Immature natural killer cell (primary cell): ENCODE measurements at places on chromosomes 7 and 10.

- H3K4me1 ChIP-seq: no peaks in the 10 kb centered on the region
- H3K27ac ChIP-seq: no peak overlapping the region
- H3K4me3 ChIP-seq: no peak overlapping the region
- H3K27me3 ChIP-seq: no peaks in the 10 kb centered on the region
- no peak for DNase-seq
Observed at GRCh38 chr7:110637252-110637651, 453.7 kb upstream of the LRRN3 start.

- peaks cover 4% of the 10 kb centered on the region for H3K36me3 ChIP-seq
- peaks cover 15% of the 10 kb centered on the region for H3K27me3 ChIP-seq
- no peak overlapping the region for H3K27ac ChIP-seq
- peaks cover 20% of the 10 kb centered on the region for H3K4me1 ChIP-seq
- DNase-seq: no peak
Observed at GRCh38 chr10:30047924-30048531, 11.4 kb downstream of the JCAD start.

DNA sequence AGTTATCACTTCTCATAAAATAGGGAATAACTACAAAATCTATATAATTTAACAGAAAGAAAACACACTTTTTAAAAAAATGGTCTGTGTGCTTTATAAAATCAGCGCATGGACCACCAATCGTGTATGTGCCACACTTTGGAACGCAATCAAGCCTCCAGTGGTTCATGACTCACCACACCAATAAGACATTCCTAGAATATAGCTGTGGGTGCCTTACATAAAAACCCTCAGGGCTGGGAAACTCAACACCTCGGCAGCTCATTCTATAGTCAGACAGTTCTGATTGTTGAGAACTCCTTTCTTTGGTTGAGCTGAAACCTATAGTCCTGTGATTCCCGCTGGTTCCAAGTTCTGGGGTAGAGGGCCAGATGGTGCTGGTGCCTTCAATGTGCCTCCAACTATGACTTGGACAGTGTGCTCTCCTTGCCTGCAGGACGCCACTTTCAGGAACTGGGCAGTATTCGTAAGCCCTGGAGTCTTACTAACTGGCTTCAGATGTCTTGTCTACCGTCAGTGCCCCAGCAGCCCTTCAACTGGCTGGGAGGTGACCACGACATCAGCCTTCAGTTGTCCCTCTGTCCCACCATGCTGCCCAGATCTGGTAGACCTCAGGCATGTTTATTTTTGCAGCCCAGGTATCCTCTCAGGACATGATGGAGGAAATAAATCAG lies 135.7 kb upstream of the GDF10 start:
- no peak overlapping the region for H3K27ac ChIP-seq
- no peak overlapping the region for H3K4me3 ChIP-seq
- H3K4me1 ChIP-seq: peaks cover 10% of the 10 kb centered on the region
- no peak for DNase-seq
- H3K27me3 ChIP-seq: peaks cover 10% of the 10 kb centered on the region

DNA sequence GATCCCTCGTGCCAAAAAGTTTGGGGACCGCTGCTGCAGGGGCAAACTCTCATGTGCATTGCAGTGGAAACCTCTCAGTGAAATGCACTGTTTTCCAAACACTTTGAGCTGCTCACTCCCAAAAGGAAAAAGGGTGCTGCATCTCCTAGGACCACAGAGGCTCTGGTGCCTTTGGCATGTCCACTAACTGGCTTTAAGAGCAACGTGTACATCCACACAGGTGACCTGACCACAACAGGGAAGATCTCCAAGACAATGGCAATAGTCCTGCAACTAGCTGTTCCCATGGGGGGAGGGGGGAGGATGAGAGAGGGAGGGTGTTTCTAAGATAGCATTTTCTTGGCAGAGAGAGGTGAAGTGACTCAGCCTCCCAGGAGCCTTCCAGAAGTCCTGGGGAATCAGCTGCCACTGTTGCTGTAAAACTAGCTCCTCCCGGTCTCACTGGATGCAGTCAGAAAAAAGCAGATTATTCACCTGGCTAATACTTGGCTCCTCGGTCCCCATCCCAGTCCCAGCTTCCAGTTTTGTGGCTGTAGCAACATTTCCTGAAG lies 181.7 kb downstream of the HECW1 start:
- H3K36me3 ChIP-seq: peaks cover 4% of the 10 kb centered on the region
- H3K4me1 ChIP-seq: no peaks in the 10 kb centered on the region
- H3K4me3 ChIP-seq: no peak overlapping the region
- no peak overlapping the region for H3K27ac ChIP-seq
- H3K27me3 ChIP-seq: peaks cover 9% of the 10 kb centered on the region

DNA sequence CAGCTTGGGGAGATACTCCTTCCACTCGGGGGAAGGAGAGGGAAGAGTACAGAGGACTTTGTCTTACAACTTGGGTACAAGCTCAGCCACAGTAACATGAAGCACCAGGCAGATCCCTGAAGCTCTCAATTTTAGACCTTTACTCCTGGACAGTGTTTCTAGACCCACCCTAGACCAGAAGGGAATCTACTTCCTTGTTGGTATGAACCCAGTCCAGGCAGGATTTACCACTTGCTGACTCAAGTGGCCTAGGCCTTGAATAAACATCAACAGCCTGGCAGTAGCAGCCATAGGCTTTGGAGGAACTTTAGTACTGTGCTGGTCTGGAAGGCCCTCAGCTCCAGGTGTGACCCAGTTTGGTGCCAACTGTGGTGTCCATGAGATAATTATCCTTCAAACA lies 173.1 kb downstream of the ADRA2A start:
- H3K4me1 ChIP-seq: no peaks in the 10 kb centered on the region
- peaks cover 4% of the 10 kb centered on the region for H3K27me3 ChIP-seq
- H3K36me3 ChIP-seq: no peaks in the 10 kb centered on the region
- H3K4me3 ChIP-seq: no peak overlapping the region
- no peak for DNase-seq

DNA sequence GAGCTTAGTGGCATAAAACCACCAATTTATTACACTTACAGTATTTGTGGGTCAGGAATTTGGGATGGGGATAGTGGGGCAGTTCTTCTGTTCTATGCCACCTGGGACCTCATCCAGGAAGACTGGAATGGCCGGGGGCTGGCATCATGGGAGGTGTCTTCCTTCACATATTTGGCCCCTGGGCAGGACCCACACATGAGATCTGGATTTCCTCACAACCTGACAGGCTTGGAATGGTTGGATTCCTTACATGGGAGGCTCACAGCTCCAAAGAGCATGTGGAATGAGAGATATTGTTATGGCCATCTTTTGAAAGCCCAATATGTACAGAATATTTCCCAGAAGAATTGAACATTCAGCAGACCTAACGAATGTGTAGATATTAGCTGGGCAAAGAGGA lies 21.9 kb downstream of the LSMEM1 start:
- H3K27me3 ChIP-seq: peaks cover 10% of the 10 kb centered on the region
- H3K27ac ChIP-seq: no peak overlapping the region
- H3K4me1 ChIP-seq: no peaks in the 10 kb centered on the region
- no peak for DNase-seq
- H3K4me3 ChIP-seq: no peak overlapping the region

- no peak for DNase-seq
- no peaks in the 10 kb centered on the region for H3K27me3 ChIP-seq
Observed at GRCh38 chr7:158251061-158251965, 336.3 kb downstream of the PTPRN2 start.

- DNase-seq: no peak
- peaks cover 11% of the 10 kb centered on the region for H3K4me1 ChIP-seq
Observed at GRCh38 chr7:96319439-96319838, 2.5 kb downstream of the SLC25A13 start.

DNA sequence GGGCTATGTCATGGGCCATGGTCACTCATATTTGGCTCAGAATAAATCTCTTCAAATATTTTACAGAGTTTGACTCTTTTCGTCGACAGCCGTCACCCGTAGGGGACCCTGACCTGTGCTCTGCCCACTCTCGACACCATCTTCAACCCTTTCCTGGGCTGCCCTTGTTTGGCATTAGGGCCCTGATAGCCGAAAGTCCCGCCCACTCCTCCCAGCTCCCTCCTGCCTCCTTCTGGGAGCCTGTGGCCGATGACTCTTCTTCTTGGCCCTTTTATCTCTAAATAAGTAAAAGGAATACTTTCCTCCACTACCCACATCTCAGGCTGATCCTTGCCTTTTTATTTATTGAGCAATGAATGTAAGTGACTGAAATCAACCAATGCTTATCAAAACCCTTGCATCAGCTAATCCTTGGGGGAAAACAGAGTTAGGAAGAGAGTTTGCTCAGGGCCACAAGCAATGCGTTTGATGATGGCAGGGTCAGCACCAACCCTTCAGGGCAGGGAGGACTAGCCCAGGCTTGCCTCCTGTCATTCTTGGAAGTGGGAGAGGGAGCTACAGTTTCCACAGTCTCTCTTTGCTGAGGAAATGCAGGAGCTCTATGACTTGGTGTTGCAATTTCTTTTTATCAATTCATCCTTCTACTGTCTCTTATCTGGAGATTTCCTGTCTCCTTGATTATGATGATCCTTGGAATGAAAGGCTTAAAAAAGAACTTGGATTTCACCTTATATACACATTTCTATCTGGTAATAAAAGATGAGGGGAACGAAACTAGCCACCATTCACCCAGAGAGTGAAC lies 218.2 kb upstream of the PODXL start:
- DNase-seq: no peak
- H3K4me3 ChIP-seq: no peak overlapping the region
- H3K4me1 ChIP-seq: no peaks in the 10 kb centered on the region

GRCh38 chr7:367351-367901 lies 77.5 kb downstream of the FOXL3 start:
- H3K4me1 ChIP-seq: peaks cover 31% of the 10 kb centered on the region
- peaks cover 2% of the 10 kb centered on the region for H3K27me3 ChIP-seq
- no peak overlapping the region for H3K4me3 ChIP-seq
- no peak for DNase-seq
- peaks cover 1% of the 10 kb centered on the region for H3K36me3 ChIP-seq

- H3K4me1 ChIP-seq: peaks cover 2% of the 10 kb centered on the region
- no peak overlapping the region for H3K4me3 ChIP-seq
- no peaks in the 10 kb centered on the region for H3K36me3 ChIP-seq
- no peak overlapping the region for H3K27ac ChIP-seq
- no peaks in the 10 kb centered on the region for H3K27me3 ChIP-seq
Observed at GRCh38 chr10:62433901-62434300, 59.7 kb downstream of the ZNF365 start.

DNA sequence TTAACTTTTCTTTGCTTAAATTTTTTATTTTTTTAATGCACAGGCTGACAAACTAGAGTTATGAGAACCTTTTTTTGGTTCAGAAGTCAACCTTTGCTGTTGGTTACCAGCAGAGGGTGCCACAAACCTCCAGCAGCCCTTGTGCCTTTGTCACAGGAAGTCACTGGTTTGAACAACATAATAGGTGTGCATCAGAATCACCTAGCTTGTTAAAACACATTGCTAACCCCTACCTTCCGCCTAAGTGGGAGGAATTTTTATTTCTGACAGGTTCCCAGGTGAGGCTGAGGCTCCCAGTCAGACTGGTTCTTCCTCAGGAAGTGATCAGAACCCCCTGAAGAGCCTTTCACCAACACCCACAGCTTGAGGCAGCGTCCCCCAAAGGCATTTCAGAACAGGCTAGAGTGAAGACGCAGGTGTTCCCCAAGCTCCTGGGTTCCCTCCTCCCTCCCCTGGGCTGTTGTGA lies 22.6 kb upstream of the VDAC2 start:
- peak; percentile 75 for DNase-seq
- H3K4me3 ChIP-seq: peak overlapping the region; percentile 50
- peak overlapping the region; percentile 76 for H3K27ac ChIP-seq

DNA sequence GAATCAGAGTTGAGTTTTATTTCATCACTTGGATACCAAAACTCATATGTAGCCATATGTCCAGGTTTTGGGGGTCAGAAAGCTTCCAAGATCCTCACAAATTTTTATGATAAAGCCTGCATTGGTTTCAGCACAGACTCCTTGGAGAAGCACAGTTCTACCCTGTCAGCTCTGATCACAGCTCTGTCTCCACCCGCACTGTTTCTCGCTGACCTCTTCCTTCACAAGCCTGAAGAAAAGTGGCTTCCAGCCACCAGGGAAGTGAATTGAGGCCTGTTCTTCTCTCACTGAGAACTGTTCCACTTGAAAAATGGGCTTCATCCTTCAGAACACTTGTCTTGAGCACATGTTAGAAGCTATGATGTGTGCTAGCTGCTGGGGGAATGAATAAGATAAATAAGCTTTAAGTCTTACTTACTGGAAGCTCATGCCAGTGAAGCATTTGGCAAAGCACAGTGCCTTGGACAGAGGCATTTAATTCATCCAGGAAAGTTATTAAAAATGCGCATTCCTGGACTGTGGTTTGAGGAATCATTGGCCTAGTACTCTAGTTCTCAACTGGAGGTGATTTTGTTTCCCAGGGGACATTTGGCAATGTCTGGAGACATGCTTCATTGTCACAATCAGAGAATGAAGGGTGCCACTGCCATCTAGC lies 133.6 kb downstream of the BMPER start:
- H3K4me1 ChIP-seq: no peaks in the 10 kb centered on the region
- no peak overlapping the region for H3K27ac ChIP-seq
- no peaks in the 10 kb centered on the region for H3K36me3 ChIP-seq
- no peak for DNase-seq
- no peak overlapping the region for H3K4me3 ChIP-seq

DNA sequence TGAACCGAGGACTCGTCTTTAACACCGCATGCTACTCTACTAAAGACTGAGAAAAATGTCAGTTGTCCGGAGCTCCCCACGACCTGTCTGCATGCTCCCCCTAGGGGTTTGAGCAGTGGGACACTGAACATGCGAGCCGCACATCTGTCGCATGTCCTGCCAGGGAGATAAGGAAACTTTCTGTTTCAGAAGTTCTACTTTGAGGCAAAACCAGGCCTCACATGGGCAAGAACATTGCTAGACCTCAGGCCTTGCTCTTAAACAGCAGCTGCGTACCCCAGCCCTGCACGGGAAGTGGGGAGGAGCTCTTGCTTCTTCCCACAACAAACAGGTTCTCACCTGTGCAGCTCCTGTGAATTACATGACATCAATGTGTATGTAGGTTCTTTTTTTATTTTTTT lies 30.3 kb upstream of the HERPUD2 start:
- H3K4me3 ChIP-seq: peak overlapping the region; percentile 76
- DNase-seq: peak; percentile 84
- H3K4me1 ChIP-seq: peaks cover 74% of the 10 kb centered on the region
- peaks cover 18% of the 10 kb centered on the region for H3K27me3 ChIP-seq
- no peaks in the 10 kb centered on the region for H3K36me3 ChIP-seq

GRCh38 chr7:20359341-20359963 lies 28.8 kb downstream of the ITGB8 start:
- no peak for DNase-seq
- H3K4me3 ChIP-seq: no peak overlapping the region
- no peaks in the 10 kb centered on the region for H3K4me1 ChIP-seq
- no peaks in the 10 kb centered on the region for H3K36me3 ChIP-seq
- peaks cover 2% of the 10 kb centered on the region for H3K27me3 ChIP-seq

GRCh38 chr10:96890580-96890979 lies 58.5 kb downstream of the LCOR start:
- no peak for DNase-seq
- peaks cover 7% of the 10 kb centered on the region for H3K27me3 ChIP-seq
- peak overlapping the region; percentile 56 for H3K27ac ChIP-seq
- no peak overlapping the region for H3K4me3 ChIP-seq
- peaks cover 52% of the 10 kb centered on the region for H3K4me1 ChIP-seq
- peaks cover 16% of the 10 kb centered on the region for H3K36me3 ChIP-seq
